Activated T-cell treated with anti-CD3 and anti-CD28 coated beads for 48 hours (primary cell): ENCODE measurements at places on chromosomes 11 and 22.

GRCh38 chr11:337711-338110, 17.1 kb upstream of the IFITM3 start:
- no peak for DNase-seq

DNA sequence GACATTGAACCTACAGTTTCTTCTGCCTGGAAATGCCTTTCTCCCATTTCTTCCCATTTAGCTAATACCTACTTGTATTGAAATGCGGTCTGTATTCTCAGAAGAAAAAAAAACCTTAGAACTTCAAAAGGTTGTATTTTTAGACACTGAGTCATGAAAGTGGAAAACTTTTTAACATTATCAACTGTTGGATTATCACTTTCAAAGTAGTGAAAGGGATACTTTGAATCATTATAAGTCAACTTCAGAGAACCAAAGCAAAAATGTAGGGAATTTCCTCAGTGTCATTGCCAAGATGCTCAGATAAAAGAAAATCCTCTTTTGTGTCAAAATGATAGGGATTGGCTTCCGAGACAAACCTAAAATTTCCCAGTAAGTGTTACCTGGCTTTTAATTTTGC, 6.6 kb downstream of the HOATZ start:
- no peak for DNase-seq

GRCh38 chr11:47905358-47906059, 57.4 kb upstream of the NUP160 start:
- no peak for DNase-seq

DNA sequence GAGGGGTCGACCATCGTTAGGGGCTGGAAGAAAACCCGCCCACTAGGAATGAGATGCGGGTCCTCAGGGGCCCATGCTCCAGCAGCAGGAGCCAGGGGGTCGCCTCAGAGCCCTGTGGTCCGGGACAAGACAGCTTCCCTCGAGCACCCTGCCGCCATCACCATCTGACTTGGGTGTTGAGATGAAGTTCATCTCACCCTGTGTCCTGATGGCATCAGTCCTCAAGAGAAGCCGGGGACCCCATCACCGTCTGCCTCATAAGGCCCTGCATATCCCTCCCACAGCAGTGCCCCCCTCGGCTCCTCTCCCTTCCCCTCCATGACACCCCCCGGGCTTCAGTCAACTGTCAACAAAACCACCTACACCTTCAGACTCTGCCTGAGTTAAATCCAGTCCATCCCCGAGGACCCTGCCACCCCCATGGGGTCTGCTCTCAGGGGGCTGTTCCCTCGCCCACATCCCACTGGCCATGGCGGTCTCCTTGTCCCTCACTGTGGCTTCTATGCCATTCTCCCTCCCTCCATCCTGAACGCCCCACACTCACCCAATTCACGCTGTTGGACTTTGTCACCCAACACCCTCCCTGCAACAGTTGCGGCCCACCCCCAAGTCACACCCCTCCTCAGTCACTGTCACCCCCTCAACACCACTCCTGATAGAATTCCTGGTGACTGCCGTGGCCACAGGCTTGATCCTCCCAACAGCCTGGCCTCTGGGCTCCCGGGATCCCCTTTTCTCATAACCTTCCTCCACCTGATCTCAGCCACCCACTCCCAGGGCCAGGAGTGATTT, 87.7 kb upstream of the RTL6 start:
- no peak for DNase-seq

DNA sequence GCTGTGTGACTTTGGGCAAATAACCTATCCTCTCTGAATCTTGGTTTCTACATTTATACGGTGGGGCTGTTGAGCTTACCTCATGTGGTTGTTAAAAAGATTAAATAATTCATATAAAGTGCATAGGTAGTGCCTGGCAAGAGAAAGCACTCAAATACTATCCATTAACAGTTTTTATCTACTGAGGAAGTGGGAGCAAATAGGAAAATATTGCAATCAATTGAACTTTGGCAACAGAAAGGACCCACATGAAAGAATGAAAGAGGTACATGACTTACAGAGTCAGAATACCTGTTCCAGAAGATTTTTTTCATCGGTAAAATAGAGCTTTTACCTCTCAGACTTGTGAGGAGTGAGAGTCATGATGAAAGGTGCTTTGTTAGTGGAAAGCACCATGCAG, 6.3 kb upstream of the PPP2R1B start:
- no peak for DNase-seq
